Large intestine (tissue), 12 donors: ENCODE measurements at places on chromosomes 6 and 20. TPM values are rescaled to one million over a fixed set of nuclear protein-coding genes. Genes with fewer than 3 reads are reported as not detected.

DNA sequence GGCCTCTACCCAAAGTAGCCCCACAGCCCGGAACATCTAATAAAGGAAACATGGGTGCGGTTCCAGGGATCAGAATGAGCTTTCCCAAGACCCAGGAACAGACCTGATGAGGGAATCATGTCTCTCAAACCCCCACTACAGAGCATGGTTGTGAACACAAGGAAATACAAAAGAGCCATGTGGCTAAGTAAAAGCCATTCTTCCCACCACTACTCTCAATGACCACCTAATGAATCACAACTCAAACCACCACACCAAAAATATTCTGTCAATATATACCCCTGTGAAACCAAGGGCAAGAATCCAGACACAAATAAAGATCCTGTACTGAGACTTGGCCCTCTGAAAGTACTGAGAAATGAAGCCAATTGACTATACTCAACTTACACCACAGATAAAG, 20.9 kb upstream of the COL21A1 start:
- H3K36me3 ChIP-seq: no peaks in the 10 kb centered on the region
- DNase-seq: no peak
- H3K4me3 ChIP-seq: no peak overlapping the region

GRCh38 chr6:21731411-21732031, 138.0 kb downstream of the SOX4 start:
- H3K36me3 ChIP-seq: no peaks in the 10 kb centered on the region
- H3K4me1 ChIP-seq: no peaks in the 10 kb centered on the region
- no peaks in the 10 kb centered on the region for H3K27me3 ChIP-seq
- H3K4me3 ChIP-seq: no peak overlapping the region

DNA sequence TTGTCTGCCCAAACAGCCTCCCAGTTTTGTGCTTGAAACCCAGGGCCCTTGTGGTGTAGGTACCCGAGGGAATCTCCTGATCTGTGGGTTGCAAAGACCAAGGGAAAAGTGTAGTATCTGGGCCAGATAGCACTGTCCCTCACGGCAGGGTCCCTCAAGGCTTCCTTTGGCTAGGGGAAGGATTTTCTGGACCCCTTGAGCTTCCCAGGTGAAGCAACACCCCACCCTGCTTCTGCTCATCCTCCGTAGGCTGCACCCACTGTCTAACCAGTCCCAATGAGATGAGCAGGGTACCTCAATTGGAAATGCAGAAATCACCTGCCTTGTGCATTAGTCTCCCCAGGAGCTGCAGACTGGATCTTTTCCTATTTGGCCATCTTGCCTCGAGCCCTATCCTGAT, 791.8 kb upstream of the MANEA start:
- no peaks in the 10 kb centered on the region for H3K27me3 ChIP-seq
- peaks cover 6% of the 10 kb centered on the region for H3K4me1 ChIP-seq
- H3K4me3 ChIP-seq: no peak overlapping the region
- H3K27ac ChIP-seq: peak overlapping the region; percentile 16

- H3K4me3 ChIP-seq: no peak overlapping the region
- no peak overlapping the region for H3K27ac ChIP-seq
- no peak for DNase-seq
- H3K36me3 ChIP-seq: no peaks in the 10 kb centered on the region
- no peaks in the 10 kb centered on the region for H3K27me3 ChIP-seq
Observed at GRCh38 chr6:99185525-99185924, 163.9 kb downstream of the FAXC start.

GRCh38 chr6:104613416-104614001, 246.2 kb downstream of the HACE1 start:
- no peak overlapping the region for H3K4me3 ChIP-seq
- no peak overlapping the region for H3K27ac ChIP-seq
- no peaks in the 10 kb centered on the region for H3K4me1 ChIP-seq
- H3K27me3 ChIP-seq: no peaks in the 10 kb centered on the region

DNA sequence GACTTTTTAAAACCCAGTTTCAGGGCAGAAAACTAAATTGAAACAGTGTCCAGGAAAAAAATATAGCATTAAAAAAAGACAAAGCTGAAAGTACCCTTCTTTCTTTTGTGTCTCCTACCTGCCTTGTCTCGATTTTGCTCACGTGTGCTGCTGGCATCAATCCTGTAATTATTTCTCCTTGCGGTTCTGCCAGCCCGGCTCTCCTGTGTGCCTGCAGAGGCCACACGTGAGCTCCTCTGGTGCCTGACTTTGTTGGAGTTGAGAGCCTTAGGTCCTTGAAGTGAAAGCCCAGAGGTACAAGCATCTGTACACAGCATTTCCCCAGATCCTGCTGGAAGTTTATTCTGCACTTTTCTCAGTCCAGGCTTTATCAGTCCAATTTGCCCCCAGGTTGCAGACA, 36.5 kb downstream of the GHRH start:
- no peaks in the 10 kb centered on the region for H3K4me1 ChIP-seq
- H3K4me3 ChIP-seq: no peak overlapping the region
- peaks cover 73% of the 10 kb centered on the region for H3K36me3 ChIP-seq
- H3K27ac ChIP-seq: no peak overlapping the region
- no peaks in the 10 kb centered on the region for H3K27me3 ChIP-seq

GRCh38 chr20:11895861-11896387, 21.8 kb upstream of the BTBD3 start:
- no peak overlapping the region for H3K27ac ChIP-seq
- H3K4me1 ChIP-seq: peaks cover 9% of the 10 kb centered on the region
- no peak for DNase-seq
- peaks cover 2% of the 10 kb centered on the region for H3K36me3 ChIP-seq
- no peaks in the 10 kb centered on the region for H3K27me3 ChIP-seq

DNA sequence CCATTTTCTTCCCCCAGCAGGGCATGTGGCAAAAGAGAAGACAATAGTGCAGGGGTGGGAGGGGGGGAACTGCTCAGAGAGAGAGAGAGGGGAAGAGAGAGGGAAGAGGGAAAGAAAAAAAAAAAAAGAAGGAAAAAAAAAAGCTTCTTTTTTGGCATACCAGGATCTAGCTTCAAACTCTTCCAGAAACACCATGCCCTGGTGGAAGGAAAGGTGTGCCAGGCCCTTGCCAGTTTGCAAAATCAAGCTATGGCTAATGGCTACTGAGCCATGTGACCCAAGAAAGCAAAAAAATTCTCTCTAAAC, 326 bp downstream of the ZMYND8 start:
- no peaks in the 10 kb centered on the region for H3K27me3 ChIP-seq
- peak overlapping the region; percentile 4 for H3K4me3 ChIP-seq
- peak overlapping the region; percentile 98 for H3K27ac ChIP-seq
- no peaks in the 10 kb centered on the region for H3K36me3 ChIP-seq
- H3K4me1 ChIP-seq: peaks cover 95% of the 10 kb centered on the region

PM20D2 gene
- 28.1 TPM for polyA plus RNA-seq

- no peak overlapping the region for H3K4me3 ChIP-seq
- peaks cover 6% of the 10 kb centered on the region for H3K4me1 ChIP-seq
- H3K27me3 ChIP-seq: no peaks in the 10 kb centered on the region
- H3K27ac ChIP-seq: no peak overlapping the region
Observed at GRCh38 chr20:25512709-25513108, 72.6 kb downstream of the NINL start.

CCR6 gene
- 5.9 TPM for polyA plus RNA-seq

- no peak for DNase-seq
- no peaks in the 10 kb centered on the region for H3K36me3 ChIP-seq
- H3K27ac ChIP-seq: no peak overlapping the region
Observed at GRCh38 chr6:163878698-163879097, 464.2 kb downstream of the QKI start.

GRCh38 chr6:43622541-43622940, 6.5 kb downstream of the GTPBP2 start:
- no peak overlapping the region for H3K4me3 ChIP-seq
- peaks cover 61% of the 10 kb centered on the region for H3K36me3 ChIP-seq
- no peak overlapping the region for H3K27ac ChIP-seq
- H3K4me1 ChIP-seq: peaks cover 7% of the 10 kb centered on the region
- no peak for DNase-seq

DNA sequence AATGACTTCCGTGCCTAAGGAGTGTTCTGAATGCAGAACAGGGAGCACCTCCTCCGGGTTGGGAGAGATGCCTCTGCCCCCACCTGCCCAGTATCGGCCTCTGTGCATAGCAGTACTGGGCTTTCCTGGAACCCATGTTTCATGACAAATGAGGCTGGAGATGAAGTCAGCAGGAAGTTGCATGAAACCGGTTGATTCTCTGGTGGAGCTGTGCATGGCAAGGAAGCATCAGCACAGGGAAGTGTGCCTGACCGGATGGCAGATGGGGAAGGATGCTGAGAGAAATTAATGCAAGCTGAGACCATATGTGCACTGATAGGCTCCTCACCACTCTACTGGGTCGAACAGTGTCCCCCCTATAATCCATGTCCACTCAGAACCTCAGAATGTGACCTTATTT, 155.5 kb downstream of the CDH26 start:
- H3K27me3 ChIP-seq: no peaks in the 10 kb centered on the region
- no peak overlapping the region for H3K27ac ChIP-seq
- no peak overlapping the region for H3K4me3 ChIP-seq
- H3K36me3 ChIP-seq: no peaks in the 10 kb centered on the region
- DNase-seq: no peak
- H3K4me1 ChIP-seq: no peaks in the 10 kb centered on the region

VTA1 gene
- 73.9 TPM for polyA plus RNA-seq

DNA sequence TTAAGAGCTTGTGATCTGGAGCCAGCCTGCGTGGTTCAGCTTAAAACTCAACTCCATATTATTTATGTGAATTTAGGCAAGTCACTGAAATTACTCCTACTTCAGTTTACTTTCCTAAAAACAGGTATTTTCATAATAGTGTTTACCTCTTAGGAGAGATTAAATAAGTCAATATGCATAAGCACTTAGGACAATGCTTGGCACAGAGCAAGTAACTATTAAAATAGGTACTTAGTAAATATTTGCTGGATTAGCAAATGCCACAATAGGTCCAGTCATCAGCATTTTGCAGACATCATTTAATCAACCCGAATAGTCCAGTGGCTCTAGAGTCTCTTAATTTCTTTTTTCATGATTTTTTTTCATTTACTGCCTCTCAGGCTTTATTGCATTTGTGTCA, 78.6 kb upstream of the PTPRK start:
- peaks cover 3% of the 10 kb centered on the region for H3K27me3 ChIP-seq
- no peak for DNase-seq
- no peaks in the 10 kb centered on the region for H3K4me1 ChIP-seq
- no peaks in the 10 kb centered on the region for H3K36me3 ChIP-seq

- no peak overlapping the region for H3K27ac ChIP-seq
- no peaks in the 10 kb centered on the region for H3K4me1 ChIP-seq
- no peak for DNase-seq
- H3K36me3 ChIP-seq: no peaks in the 10 kb centered on the region
- H3K27me3 ChIP-seq: no peaks in the 10 kb centered on the region
Observed at GRCh38 chr20:9963029-9963428, 71.8 kb upstream of the ANKEF1 start.

PAX1 gene
- polyA plus RNA-seq: not detected

FLRT3 gene
- 96.3 TPM for polyA plus RNA-seq

DNA sequence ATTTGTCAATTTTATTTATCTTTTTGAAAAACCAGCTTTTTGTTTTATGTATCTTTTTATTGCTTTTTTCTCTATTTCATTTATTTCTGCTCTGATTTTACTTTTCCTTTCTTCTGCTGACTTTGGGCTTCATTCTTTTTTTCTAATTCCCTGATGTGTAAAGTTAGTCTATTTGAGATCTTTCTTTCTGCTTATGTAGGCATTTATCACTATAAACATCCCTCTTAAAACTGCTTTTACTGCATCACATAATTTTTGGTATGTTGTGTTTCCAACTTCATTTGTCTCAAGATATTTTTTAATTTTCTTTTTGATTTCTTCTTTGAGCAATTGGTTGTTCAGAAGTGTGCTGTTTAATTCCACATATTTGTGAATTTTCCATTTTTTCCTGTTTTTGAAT, 174.8 kb downstream of the SLC24A3 start:
- no peak overlapping the region for H3K27ac ChIP-seq
- no peaks in the 10 kb centered on the region for H3K36me3 ChIP-seq
- H3K4me3 ChIP-seq: no peak overlapping the region

DNA sequence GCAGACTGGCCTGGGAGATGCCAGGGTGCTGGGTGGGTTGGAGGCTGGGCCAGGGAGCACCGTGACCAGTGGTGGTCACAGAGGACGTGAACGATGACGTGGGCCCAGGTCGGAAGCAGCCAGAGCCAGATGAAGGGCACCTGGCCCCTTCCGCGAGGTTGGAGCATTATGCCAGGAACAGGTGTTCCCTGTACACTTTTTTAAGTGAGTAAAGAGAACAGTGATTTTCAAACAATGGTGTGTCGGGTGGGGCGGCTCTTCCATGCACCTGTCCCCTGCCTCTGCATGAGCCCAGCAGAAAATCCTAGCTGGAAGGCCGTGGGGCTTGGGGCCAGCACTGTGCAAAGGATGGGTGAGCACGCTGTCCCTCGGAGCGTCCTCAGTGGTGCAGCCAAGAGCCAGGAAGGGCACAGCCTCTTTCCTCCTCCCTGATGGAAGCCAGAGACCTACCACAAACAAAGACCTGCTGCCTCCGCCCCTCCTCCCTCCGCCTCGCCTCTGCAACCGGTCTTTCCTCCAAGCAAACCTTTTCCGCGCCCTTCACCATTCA, 350.5 kb downstream of the ZFAND3 start:
- no peak overlapping the region for H3K4me3 ChIP-seq
- DNase-seq: peak; percentile 46
- H3K4me1 ChIP-seq: peaks cover 52% of the 10 kb centered on the region
- H3K27me3 ChIP-seq: no peaks in the 10 kb centered on the region

- no peaks in the 10 kb centered on the region for H3K36me3 ChIP-seq
- no peaks in the 10 kb centered on the region for H3K4me1 ChIP-seq
- no peak overlapping the region for H3K27ac ChIP-seq
- no peak overlapping the region for H3K4me3 ChIP-seq
Observed at GRCh38 chr6:118580585-118581419, 32.7 kb downstream of the PLN start.

- no peaks in the 10 kb centered on the region for H3K4me1 ChIP-seq
- H3K27ac ChIP-seq: no peak overlapping the region
- peaks cover 3% of the 10 kb centered on the region for H3K27me3 ChIP-seq
- no peak overlapping the region for H3K4me3 ChIP-seq
- H3K36me3 ChIP-seq: no peaks in the 10 kb centered on the region
Observed at GRCh38 chr20:22619272-22619671, 34.9 kb upstream of the FOXA2 start.

MYH7B gene
- 0.46 TPM for polyA plus RNA-seq

CALHM4 gene
- 0.13 TPM for polyA plus RNA-seq

DNA sequence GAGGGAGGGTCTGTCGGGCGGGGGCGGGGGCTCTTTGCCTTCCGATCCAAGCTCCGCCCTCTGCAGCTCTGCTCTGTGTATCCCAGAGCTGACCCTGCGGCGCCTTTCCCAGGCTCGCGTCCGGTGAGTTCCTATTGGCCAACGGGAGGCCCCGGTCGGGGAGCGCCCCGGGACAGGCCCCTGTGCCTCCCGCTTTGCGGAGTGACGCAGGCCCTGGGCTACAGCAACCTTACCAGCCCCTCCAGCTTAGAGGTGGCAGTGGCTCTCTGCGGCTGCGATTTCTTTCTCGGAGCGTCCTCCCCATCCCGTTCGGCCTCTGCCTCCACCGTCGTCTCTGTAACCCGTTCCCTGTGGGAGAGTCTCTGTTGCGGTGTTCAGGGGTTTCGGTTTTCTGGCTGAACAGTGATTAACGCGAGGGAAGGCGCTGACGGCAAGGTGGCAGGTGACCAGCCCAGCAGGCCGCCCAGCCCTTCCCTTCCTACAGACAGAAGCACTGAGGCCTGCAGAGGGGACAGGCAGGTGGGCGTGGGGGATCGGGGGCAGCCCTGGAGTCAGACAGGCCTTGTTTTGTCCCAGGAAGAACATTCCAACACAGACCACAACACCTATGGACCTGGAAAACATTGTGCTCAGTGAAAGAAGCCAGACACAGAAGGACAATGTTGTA, 18.1 kb upstream of the CEBPB start:
- peak overlapping the region; percentile 55 for H3K4me3 ChIP-seq
- peak; percentile 82 for DNase-seq
- H3K36me3 ChIP-seq: no peaks in the 10 kb centered on the region
- H3K4me1 ChIP-seq: peaks cover 12% of the 10 kb centered on the region
- no peaks in the 10 kb centered on the region for H3K27me3 ChIP-seq
- H3K27ac ChIP-seq: peak overlapping the region; percentile 79
